ENCODE measurements at places on chromosomes 1 and 21.

GRCh38 chr21:44701023-44701400, 4.0 kb downstream of the KRTAP10-12 start:
- no peak for DNase-seq

DNA sequence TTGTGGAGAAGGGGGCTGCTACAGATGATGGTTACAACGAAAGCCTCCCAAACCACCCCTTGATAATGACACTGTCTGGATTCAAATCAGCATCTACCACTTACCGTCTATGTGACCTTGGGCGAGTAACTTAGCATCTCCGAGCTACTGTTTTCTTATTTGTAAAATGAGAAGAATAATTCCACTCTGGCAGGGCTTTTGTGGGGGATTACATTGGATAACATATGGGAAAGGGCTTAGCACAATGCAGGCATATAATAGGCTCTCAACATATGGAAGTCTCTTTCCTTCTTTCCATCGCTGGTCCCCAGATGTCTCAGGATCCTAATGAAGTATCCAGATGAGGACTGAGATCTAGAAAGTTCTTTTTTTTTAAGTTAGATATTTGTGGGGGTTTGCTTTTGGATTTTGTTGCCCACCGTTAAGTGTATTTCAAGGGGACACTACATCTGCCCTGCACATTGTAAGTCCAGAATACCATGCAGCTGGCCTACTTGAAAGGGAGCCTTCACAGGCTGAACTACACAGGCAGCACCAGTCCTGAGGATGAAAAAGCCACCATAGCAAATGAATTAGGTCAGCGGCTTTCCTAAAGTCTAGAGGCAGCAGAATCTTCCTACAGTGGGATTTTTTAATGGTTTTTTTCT, 172.2 kb upstream of the IRF2BP2 start:
- no peak for DNase-seq

DNA sequence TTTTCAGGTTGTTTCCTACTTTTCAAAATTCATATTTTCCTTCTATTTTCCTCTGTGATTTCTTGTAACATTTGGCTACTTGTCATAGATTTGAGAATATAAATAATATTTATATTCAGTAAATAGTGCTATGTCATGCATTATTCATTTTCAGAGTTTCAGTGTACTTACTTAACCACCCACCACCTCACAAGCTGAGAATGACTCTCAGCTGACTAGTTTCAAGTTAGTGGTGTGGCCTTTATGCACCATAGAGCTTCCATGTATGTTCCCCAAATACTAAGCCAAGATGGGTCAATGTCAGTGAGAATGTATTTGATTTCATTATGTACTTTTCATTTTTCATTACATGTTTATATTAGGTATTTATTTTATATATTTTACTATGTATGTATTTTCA, 56.9 kb upstream of the RGS1 start:
- no peak for DNase-seq

DNA sequence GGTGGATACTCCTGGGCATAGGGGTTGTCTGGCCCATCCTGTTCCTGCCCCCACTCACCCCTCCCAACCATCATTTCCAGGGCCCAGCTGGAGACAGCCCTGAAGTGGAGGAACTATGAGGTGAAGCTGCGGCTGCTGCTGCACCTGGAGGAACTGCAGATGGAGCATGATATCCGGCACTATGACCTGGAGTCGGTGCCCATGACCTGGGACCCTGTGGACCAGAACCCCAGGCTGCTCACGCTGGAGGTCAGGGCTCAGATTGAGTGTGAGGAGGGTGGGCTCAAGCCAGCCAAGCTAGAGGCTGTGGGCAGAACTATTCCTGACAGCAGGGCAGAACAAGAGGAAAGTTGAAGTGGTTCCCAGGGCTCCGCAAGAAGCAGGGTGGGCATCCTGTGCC, 14.2 kb downstream of the RHOC start:
- no peak for DNase-seq

DNA sequence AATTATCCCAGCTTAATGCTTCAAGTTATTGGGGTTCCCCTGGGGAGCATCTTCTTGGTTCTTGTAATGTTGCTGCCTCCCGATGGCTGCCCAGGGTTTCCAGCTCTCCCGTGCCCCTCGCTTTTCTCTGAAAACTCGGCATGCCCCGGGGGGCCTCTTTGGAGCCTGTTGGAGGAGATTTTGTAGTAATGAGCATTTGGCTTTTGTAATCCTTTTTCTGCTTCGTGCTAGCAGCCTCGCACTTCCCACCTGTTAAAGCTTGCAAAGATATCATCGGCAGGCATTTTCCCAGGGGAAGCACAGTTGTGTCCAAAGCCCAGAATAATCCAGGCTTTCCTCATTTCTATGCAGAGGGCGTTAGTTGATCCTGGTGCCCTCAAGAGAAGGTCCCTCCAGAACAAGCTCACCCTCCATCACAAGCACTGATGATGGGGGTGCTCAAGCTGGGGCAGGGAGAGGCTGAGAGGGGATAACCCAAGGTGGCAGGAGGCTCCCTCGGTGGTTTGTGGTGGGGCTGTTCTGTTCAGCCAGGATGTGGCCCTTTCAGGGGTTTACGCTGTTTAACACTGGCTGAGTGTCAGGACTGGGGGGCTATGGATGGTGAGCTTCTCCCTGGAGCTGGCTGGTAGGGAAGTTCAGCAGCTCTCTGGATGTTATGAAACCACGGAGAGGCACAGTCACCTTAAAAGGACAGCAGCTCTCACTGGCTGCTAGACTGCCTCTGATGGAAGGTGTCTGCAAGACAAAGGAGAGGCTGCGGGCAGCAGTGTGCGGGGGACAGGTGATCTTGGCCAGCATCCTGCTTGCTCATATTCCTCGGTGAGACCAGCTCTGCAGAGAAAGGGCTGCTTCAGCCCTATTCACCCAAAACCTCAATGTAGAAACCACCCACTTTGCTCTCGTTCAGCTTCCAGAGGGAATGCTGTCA, 477.1 kb upstream of the VAMP3 start:
- no peak for DNase-seq

GRCh38 chr1:238404921-238405320, 514.2 kb upstream of the ZP4 start:
- no peak for DNase-seq

DNA sequence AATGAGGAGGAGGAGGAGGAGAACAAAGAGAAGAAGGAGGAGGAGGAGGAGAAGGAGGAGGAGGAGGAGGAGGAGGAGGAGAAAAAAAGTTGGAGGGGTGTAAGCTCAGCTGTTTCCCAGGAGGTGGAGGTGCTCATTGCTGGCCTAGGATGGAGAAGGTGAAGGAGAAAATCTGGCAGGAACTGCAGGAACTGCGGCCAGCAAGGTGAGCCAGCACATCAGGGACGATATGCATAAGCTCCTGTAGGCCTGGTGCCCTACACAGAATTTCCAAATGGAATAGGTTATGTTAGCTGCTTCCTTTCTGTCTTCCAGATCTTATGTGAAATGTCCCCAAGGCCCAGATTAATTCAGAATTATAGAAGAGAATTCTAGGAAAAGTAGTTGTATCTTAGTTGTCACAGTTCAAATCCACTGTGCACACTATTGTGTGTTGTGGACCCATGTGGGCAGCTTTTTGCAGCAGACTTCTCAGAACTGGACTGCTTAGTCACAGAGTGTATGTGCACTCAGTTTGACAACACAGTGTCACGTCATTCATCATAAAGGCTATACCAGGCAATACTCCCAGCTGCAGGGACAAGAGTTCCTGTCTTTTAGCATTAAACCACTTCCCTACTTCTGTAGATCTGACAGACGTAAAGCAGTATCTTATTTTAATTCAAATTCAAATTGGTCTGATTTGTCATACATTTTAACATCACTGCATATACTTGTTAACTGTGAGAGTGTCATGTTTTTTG, 303.7 kb downstream of the HLX start:
- DNase-seq, result no peak

- no peak for DNase-seq
Measured at GRCh38 chr1:36160388-36160948, 4.5 kb downstream of the MAP7D1 start.

DNA sequence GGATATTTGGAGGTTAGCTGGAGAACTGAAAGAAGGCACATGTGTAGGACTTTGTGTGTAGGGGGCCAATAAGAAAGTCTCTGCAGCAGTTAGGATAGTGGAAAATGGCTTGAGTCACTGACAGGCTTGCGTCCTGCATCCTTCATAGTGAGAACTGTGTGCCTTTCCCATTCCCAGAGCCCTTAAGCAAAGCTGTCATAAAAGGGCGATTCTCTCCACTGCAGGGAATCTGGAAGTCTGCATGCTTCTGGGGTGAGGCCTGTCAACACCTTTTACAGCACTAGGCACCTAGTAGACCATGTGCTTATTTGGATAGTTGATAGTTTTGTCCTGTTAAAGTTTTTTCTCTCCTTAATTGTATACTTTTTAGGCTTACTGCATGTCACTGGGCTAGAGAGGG, 39.4 kb upstream of the MACF1 start:
- no peak for DNase-seq
